ENCODE measurements at places on chromosomes 5 and 9. TPM values are rescaled to one million over a fixed set of nuclear protein-coding genes. Genes with fewer than 3 reads are reported as not detected.

GRCh38 chr5:96807075-96807654 is 580 bp downstream of the ERAP1 start:
- DNase-seq, result no peak

GRCh38 chr9:78595200-78595945 is 298.4 kb downstream of the PSAT1 start:
- no peak for DNase-seq

- no peak for DNase-seq
Measured at GRCh38 chr9:90515510-90515909, 127.1 kb downstream of the DIRAS2 start.

GRCh38 chr9:34862836-34863235 is 95.2 kb upstream of the PHF24 start:
- no peak for DNase-seq

- no peak for DNase-seq
Measured at GRCh38 chr9:89376286-89376685, 58.0 kb downstream of the SECISBP2 start.

- no peak for DNase-seq
Measured at GRCh38 chr9:16278326-16278999, 592.0 kb downstream of the BNC2 start.

- peak; percentile 14 for DNase-seq
Measured at GRCh38 chr9:100561256-100561655, 16.6 kb upstream of the CAVIN4 start.

DNA sequence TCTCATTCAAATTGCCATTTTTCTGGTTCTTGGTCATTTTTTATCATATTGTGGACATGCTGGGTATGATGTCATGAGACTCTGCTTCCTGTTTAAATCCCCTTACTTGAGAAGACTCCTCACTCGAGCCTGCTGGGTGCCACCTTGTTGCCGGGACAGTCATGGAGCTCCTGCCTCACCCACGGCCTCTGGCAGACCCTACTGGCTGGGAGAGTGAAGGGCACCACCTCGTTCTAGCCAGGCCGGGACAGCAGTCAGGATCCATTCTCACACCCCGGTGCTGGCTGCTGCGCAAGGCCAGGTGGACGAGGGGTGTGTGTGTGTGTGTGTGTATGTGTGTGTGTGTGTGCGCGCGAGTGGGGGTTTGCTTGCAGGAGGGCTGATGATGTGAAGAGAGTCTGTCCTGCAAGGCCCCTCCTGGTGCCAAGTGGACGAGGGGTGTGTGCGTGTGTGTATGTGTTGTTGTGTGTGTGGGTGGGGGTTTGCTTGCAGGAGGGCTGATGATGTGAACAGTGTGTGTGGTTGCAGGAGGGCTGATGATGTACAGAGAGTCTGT is 4.4 kb downstream of the CEP72 start:
- DNase-seq, result no peak

Gene SPATA24
- 7.7 TPM for total RNA-seq

Gene C9orf43
- 1.4 TPM for total RNA-seq

GRCh38 chr5:137609127-137609526 is 110.0 kb upstream of the SPOCK1 start:
- no peak for DNase-seq

DNA sequence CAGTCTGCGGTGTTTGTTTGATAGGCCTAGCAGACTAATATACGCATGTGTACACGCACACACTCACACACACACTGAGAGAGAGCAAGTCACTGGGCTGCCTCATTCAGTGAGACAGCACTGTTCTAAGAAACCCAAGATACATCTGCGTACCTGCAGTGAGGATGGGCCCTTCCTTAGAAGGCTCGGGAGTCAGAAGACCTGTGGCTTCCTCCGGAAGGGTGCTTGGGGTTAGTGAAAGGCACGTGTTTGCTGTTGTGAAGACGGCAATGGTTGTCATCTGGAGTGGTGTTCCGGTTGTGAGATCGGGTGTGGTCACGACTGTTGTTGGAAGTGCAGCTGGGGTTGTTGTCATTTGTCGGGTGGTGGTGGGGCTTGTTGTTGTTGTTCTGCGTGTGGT is 11.7 kb downstream of the TIMD4 start:
- no peak for DNase-seq

Gene CFAP157
- total RNA-seq, result not detected

Gene FAM200C
- total RNA-seq, result 2.8 TPM

GRCh38 chr5:34597034-34598027 is 58.8 kb upstream of the RAI14 start:
- DNase-seq, result no peak

GRCh38 chr5:134100283-134101091 is 14.0 kb upstream of the TCF7 start:
- DNase-seq, result peak; percentile 51

DNA sequence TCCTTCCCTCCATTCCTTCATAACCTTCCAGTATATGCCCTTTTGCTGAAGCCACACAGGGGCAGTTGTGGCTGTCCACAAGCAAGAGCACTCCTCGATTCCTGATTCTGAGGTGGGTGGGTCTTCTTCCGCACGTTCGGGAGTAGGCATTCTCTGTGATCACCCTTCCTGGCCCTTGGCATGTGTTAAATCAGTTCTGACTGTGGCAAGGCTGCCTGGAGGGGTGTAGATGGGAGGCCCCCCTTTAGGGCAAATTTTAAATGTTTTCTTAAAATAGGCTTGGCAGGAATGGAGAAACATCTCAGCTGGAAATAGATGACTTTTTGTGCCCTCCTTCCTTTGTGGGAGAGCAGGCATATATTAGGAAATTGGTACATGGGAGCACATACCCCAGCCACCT is 3.1 kb downstream of the AGXT2 start:
- DNase-seq, result no peak

Gene SHISAL2B
- not detected for total RNA-seq

Gene SIT1
- not detected for total RNA-seq

Gene PDE8B
- total RNA-seq, result 0.33 TPM

GRCh38 chr9:37645903-37646506 is 4.7 kb upstream of the FRMPD1 start:
- no peak for DNase-seq

GRCh38 chr9:15222313-15222712 is 84.7 kb downstream of the TTC39B start:
- DNase-seq, result no peak

- DNase-seq, result no peak
Measured at GRCh38 chr5:177269232-177269895, 34.2 kb downstream of the RAB24 start.

- no peak for DNase-seq
Measured at GRCh38 chr5:170631466-170632195, 127.8 kb downstream of the KCNIP1 start.

GRCh38 chr9:129458663-129459546 is 162.0 kb downstream of the C9orf50 start:
- no peak for DNase-seq
